ENCODE measurements at places on chromosomes 7 and 10.

DNA sequence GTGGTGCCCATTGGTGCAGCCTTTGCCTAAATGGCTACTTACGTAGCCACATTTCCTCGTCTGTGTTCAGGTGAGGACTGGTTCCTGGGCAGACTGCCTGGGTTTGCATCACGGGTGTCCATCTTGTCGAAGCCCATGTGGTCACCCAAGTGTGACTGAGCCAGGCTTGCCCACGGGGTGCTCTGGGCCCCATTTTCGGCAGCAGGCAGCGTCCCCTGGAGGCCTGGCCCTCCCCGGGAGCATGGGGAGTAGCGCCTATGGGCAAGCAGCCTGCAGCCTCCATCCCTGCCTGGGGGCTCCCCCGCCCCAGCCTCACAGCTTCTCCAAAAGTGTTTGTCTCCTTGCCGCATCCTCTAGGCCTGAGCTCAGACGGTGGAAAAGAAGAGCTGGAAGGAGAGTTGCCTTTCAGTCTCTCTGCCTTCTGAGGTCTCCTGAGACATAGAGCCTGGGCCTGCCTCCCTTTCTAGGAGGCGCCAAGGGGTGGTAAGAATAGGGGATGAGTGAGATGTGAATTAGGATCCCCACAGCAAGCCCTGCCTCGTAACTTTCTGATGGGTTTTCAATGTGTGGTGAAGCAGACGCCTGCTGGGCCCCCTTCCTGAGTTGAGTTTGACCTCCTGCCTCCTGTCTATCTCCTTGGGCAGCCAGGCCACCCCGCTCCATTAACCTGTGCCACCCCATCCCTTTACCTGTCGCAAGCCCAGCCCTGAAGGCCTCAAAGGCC is 42.7 kb downstream of the HTRA1 start:
- DNase-seq: no peak

- DNase-seq: no peak
These were observed 190.0 kb upstream of the POT1 start for GRCh38 chr7:125119559-125120115.

DNA sequence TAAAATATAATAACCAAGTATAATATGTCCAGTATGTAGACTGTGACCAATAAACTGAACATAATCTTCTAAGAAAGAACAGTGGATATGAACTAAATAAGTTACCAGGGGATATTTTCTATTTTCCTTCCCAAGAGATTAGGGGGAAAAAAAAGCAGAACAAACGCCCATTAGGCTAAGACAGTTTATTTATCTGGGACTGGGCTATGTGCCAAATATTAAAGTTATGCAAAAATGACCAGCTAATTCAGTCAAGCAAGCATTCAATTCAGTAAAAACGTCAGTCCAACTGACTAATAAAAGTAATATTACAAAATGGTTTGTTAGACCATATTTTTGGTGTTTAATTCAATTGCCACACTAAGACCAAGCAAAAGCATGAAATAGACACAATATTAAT is 122.2 kb downstream of the TSPAN12 start:
- DNase-seq: no peak

DNA sequence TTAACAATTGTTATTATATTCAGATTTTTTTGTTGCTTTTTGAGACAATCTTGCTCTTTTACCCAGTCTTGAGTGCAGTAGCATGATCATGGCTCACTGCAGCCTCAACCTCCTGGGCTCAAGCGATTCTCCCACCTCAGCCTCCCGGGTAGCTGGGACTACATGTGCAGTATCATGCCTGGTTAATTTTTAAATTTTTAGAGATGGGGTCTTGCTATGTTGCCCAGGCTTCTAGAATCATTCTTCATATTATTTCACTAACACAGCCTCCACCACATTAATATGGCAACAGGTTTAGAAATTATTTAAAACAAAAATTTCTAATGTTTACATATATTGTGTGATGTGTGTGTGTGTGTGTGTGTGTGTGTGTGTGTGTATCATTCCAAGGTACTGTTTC is 1.4 kb upstream of the LAMTOR4 start:
- DNase-seq: no peak

DNA sequence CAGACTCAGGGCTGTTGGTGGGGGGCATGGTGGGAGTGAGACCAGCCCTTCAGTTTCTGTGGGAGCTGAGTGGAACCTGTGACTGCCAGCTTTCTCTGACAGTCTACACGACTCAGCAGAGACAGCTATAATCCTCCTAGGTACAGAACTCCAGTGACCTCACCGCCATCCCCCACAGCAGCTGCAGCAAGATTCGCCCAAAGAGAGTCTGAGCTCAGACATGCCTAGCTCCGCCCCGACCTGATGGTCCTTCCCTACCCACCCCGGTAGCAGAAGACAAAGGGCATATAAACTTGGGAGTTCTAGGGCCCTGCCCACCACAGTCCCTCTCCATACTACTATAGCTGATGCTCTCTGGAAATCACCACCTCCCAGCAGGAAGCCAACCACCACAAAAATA is 500.1 kb downstream of the ETV1 start:
- no peak for DNase-seq

GRCh38 chr10:69662901-69663300 is 32.9 kb downstream of the FAM241B start:
- no peak for DNase-seq

DNA sequence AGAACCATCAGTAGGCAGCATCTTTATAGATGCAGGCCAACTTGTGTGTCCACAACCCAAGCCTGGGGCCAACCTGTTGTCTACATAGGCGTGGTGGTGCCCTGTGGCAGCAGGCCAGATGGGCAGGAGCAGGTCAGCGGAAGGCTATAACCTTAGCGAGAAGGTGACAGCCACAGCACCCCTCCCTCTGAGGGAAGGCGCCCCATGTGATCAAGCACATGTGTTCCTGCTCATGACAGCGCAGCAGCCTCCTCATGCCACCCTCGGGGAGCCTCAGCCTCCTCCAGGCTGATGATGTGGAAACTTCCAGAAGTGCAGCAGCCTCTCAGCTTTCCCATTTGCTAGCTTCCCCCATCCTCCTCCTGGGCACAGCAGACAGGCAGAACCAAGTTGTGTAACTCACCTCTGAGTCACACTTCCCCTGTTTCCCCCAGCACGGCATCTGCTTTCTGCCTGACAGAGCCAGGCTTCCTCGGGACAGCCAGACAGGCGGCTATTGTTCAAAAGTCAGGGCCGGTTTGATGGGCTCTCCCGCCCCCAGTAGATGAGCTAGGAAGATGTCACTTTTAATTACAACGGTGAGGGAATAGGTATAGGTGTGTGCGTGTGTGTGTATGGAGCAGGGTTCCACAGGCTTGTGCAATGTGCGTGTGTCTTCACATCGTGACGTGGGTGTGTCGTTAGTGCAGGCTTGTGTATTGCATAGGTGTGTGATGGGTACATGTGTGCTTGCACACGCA is 312.0 kb upstream of the ZMIZ1 start:
- no peak for DNase-seq

GRCh38 chr10:75109459-75109778 is 2.0 kb upstream of the SAMD8 start:
- DNase-seq: no peak

- DNase-seq: no peak
These were observed 5.5 kb upstream of the PITRM1 start for GRCh38 chr10:3178042-3178441.

GRCh38 chr7:28078036-28078901 is 102.3 kb downstream of the JAZF1 start:
- DNase-seq: peak; percentile 32

GRCh38 chr7:91875851-91876250 is 4.7 kb downstream of the MTERF1 start:
- no peak for DNase-seq

DNA sequence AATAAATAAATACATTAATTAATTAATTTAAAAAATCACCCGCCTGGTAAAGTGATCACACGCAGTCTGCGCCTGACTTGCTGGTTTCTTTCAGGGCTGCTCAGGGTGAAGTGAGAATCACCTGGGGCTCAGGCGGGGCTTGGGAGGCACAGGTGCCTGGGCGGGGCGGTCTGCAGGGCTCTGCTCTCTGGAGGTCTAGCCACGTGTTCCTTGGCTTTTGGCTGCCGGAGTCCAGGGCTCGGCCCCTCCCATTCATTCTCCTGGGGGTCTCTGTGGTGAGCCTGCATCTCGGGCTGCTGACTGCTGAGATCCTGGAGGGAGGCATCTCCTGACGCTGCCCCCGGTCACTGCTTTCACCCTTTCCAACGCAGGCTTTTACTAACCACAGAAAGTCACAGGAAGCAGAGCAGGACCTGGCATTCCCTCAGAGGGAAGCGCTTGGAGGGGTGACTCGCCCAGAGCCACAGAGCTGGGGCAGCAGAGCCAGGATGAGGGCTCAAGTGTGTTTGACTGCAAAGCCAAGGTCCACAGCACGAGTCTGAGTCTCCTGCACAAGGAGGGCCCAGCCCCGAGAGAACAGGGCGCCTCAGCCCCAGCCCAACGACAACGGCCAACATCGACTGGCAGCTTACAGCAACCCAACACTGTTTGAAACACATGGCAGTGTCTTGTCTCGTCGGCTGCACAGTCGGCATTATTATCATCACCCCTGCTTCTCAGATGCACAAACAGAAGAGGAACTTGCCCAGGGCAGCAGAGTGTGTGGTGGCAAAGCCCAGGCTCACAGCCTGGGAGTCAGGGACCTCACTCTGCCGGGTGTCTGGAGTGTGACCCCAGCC is 22.4 kb upstream of the MNX1 start:
- no peak for DNase-seq

DNA sequence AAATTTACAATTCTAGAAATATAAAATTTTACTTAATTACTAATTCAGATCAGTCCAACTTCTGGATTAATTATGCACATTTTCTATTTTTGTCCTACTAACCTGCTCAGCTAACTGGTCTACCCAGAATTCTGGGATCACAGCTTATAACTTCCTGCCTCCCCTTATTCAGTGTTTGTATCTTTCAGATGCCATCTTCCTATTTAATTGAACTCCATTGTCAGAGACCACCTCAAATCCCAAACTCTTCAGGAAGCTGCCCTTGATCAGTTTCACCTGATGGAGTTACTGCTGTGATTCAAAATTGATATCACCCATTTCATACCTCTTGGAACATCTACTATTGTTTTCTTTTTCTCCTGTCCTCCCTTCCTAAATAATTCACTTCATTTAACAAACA is 259.2 kb downstream of the WDR11 start:
- DNase-seq: no peak

DNA sequence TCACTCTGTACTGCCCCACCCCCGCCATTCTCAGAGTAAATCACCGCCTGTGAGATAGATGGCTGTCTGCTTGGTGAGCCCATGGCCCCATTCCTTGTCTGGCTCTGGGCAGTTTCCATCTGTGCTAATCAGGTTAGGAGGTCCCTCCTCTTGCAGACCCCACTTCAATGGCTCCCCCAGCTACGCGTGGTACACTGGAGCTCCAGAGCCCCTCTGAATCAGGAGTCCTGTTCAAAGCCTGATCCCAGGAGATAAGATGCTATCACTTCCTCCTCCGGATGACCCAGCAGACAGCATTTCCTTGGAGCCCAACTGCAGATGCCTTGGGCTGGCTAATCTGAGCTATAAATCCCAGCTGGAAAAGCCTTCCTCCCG is 122.3 kb downstream of the SH3PXD2A start:
- DNase-seq: no peak

DNA sequence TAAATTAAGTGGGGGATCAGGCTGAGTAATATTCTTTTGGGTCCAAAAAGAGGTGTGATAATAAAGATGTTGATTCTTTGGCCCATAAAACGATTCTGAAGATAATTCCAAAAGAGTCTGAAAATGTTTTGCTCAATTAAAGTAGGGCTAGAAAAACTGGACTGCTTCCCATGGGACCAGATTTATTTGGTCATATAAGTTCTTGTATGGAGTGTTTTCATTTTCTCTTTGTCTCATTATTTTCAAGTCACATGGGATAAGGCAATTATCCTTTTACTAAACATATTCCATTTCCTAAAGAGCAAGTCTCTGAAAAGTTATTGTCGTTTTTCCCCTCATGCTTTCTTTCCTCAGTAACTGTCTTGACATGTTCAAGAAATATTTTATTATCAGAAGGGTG is 41.5 kb downstream of the CDK6 start:
- no peak for DNase-seq

- DNase-seq: no peak
These were observed 11.6 kb downstream of the GOLGA7B start for GRCh38 chr10:97861097-97861750.

- DNase-seq: no peak
These were observed 98.3 kb upstream of the AGK start for GRCh38 chr7:141452911-141453310.

GRCh38 chr10:29245476-29245875 is 43.4 kb upstream of the LYZL1 start:
- DNase-seq: no peak

GRCh38 chr7:32479574-32480200 is 10.5 kb downstream of the LSM5 start:
- peak; percentile 52 for DNase-seq

- DNase-seq: no peak
These were observed 12.1 kb upstream of the CUBN start for GRCh38 chr10:17141504-17142229.
